ENCODE measurements at places on chromosomes 4 and X. TPM values are rescaled to one million over a fixed set of nuclear protein-coding genes. Genes with fewer than 3 reads are reported as not detected.

The PDCL2 gene
- not detected for total RNA-seq

The DGAT2L6 gene
- not detected for total RNA-seq

The RPL10 gene
- 1,884 TPM for total RNA-seq

The DMRTC1 gene
- total RNA-seq = not detected

DNA sequence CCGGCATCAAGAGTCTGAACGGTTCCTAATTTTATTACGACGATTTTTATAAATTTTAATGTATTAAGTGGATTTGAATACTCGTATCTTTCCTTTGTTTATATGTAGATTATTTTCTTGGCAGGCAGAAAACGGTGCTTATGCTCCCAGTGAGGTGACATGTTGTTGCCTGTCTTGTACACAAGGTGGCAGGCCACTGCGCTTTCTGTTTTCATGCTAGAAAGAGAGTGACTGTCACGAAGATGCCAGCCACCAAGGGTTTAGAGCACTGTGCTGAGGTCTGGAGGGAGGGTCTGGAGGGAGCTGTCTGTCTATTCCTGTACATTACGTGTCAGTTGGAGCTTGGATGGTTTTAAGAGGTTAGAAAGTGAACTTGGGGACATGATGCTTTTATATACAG, 87.7 kb downstream of the SHROOM2 start:
- H3K36me3 ChIP-seq = no peaks in the 10 kb centered on the region
- H3K4me1 ChIP-seq = peaks cover 10% of the 10 kb centered on the region
- no peak overlapping the region for H3K27ac ChIP-seq
- peaks cover 17% of the 10 kb centered on the region for H3K27me3 ChIP-seq

DNA sequence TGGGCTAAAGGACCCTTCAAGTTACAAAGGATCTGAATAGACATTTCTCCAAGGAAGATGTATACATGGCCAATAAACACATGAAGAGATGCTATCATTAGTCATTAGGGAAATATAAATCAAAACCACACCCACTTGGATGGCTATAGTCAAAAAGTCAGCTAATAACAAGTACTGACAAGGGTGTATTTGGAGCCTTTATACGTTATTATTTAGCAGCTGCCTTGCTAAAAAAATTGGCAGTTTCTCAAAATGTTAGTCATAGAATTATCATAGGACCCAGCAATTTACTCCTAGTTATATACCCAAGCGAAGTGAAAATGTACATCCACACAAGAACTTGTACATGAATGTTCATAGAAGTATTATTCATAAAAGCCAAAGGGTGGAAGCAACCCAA, 112.7 kb upstream of the DUSP21 start:
- no peak overlapping the region for H3K27ac ChIP-seq
- no peaks in the 10 kb centered on the region for H3K36me3 ChIP-seq
- H3K4me1 ChIP-seq = no peaks in the 10 kb centered on the region
- H3K4me3 ChIP-seq = no peak overlapping the region
- H3K27me3 ChIP-seq = no peaks in the 10 kb centered on the region

- no peak overlapping the region for H3K4me3 ChIP-seq
- DNase-seq = no peak
- no peak overlapping the region for H3K27ac ChIP-seq
- no peaks in the 10 kb centered on the region for H3K27me3 ChIP-seq
Measured at GRCh38 chrX:140661643-140662042, 47.9 kb upstream of the LINC00632 start.

DNA sequence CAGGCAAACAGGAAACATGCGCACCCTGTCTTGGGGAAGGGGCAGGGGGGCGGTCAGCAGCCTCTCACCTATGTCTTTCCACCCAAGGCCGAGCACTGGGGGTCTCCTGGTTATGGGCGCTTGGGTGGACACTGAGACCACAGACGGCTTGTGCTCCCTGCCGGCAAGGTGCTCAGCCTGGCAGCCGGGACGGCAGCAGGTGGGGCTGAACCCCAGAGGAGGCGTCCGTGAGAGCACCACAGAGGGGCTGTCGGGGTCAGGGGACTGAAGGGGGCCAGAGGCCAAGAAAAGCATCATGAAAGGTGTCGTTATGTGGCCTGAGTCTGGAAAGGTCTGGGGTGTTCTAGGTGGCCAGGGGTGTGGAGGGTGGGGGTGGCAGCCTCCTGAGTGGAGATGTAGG, 19.6 kb downstream of the DOK7 start:
- H3K4me3 ChIP-seq = no peak overlapping the region
- H3K27ac ChIP-seq = no peak overlapping the region
- peaks cover 14% of the 10 kb centered on the region for H3K27me3 ChIP-seq

DNA sequence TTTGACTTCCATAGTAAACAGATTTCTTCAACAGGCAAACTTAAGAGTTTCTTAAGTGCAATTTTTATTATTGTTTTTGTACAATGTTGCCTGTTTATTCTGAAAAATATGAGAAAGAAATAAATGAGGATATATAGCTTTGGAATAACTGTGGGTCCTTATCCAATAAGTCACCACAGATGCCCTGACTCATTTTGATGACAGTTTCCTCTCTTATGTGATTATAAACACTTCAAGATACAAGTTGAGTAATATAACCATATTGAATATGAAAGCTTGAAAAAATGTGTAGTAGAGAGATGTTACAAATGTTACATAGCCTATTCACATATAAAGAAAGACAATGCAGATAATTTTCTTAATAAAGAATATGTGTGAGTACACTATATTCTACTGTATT, 931.6 kb downstream of the RAPGEF2 start:
- no peak overlapping the region for H3K4me3 ChIP-seq
- H3K27me3 ChIP-seq = no peaks in the 10 kb centered on the region
- DNase-seq = no peak
- H3K27ac ChIP-seq = no peak overlapping the region
- H3K4me1 ChIP-seq = no peaks in the 10 kb centered on the region
- H3K36me3 ChIP-seq = no peaks in the 10 kb centered on the region

DNA sequence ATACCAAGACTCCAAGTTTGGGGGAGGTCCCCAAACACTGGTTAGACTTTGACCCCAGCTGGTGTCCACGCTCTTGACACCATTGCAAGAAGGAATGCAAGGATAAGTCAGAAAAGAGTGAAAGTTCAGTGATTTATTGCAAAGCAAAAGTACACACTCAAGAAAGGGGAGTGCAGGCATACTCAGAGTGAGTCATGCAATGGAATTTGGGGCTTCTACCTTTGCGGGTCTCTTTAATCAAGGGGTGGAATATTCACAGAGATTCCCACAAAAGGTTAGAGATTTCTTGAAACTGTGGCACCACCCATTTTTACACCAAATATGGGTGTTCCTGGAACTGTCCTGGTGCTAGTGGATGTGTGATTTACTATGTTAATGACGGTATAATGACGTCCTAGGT, 5.2 kb upstream of the SMIM10L2A start:
- peaks cover 5% of the 10 kb centered on the region for H3K4me1 ChIP-seq
- H3K36me3 ChIP-seq = no peaks in the 10 kb centered on the region
- H3K27me3 ChIP-seq = peaks cover 13% of the 10 kb centered on the region
- no peak for DNase-seq
- H3K4me3 ChIP-seq = no peak overlapping the region
- no peak overlapping the region for H3K27ac ChIP-seq

DNA sequence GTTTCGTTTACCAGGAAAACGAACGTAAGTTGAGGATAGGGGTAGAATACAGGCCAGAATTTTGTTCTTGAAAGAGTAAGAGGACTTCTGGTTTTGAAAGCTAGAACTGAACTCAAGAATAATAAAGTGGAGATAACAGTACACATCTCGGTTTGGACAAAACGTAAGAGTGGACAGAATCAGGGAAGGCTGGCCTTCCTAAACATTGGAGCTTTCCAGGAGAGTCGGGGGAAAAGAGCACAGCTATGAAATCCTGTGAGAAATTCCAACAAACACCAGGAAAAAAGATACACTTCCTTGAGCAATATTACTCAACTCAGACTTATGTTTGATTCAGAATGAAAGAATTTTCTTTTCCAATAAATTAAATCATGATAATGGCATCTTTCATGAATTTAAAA, 1.2 kb downstream of the CTSO start:
- H3K4me1 ChIP-seq = peaks cover 17% of the 10 kb centered on the region
- DNase-seq = no peak
- H3K27me3 ChIP-seq = peaks cover 6% of the 10 kb centered on the region
- H3K27ac ChIP-seq = no peak overlapping the region
- no peaks in the 10 kb centered on the region for H3K36me3 ChIP-seq

- H3K4me1 ChIP-seq = peaks cover 46% of the 10 kb centered on the region
- peaks cover 7% of the 10 kb centered on the region for H3K36me3 ChIP-seq
- no peaks in the 10 kb centered on the region for H3K27me3 ChIP-seq
- peak within 1 kb of the TSS; percentile 88 for H3K27ac ChIP-seq
- peak within 1 kb of the TSS; percentile 91 for H3K4me3 ChIP-seq
- peak; percentile 50 for DNase-seq
Measured at GRCh38 chrX:130110379-130111219, at the start of gene ELF4. TSS of gene ELF4 (minus strand) at chrX:130110497. CDS start at chrX:130081330, 29,167 bp downstream.

DNA sequence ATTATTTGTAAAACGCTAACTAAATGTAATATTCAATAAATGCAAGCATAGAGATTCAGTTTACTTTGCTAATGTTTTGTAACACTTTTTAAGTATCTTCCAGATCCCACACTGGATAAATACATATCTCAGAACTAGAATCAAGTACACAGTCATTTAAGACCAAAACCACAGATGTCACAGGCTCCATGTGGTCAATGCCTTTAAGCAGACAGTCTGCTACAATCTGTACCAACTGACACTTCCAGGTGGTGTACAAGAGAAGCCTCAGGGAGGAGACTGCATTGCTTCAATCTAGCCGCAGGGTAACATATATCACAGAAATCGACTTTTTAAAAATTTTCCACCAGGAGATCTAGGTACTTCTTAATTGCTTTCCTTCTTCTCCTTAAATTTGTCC, 229.6 kb upstream of the DIAPH2 start:
- H3K27ac ChIP-seq = no peak overlapping the region
- no peaks in the 10 kb centered on the region for H3K27me3 ChIP-seq

GRCh38 chr4:52864793-52865192, 2.7 kb downstream of the RASL11B start:
- H3K27me3 ChIP-seq = peaks cover 26% of the 10 kb centered on the region
- peaks cover 6% of the 10 kb centered on the region for H3K4me1 ChIP-seq
- H3K4me3 ChIP-seq = no peak overlapping the region
- no peak for DNase-seq
- no peaks in the 10 kb centered on the region for H3K36me3 ChIP-seq

- no peaks in the 10 kb centered on the region for H3K36me3 ChIP-seq
- H3K27me3 ChIP-seq = peaks cover 2% of the 10 kb centered on the region
- H3K27ac ChIP-seq = no peak overlapping the region
- no peak for DNase-seq
Measured at GRCh38 chr4:74658116-74658515, 136.2 kb downstream of the BTC start.

DNA sequence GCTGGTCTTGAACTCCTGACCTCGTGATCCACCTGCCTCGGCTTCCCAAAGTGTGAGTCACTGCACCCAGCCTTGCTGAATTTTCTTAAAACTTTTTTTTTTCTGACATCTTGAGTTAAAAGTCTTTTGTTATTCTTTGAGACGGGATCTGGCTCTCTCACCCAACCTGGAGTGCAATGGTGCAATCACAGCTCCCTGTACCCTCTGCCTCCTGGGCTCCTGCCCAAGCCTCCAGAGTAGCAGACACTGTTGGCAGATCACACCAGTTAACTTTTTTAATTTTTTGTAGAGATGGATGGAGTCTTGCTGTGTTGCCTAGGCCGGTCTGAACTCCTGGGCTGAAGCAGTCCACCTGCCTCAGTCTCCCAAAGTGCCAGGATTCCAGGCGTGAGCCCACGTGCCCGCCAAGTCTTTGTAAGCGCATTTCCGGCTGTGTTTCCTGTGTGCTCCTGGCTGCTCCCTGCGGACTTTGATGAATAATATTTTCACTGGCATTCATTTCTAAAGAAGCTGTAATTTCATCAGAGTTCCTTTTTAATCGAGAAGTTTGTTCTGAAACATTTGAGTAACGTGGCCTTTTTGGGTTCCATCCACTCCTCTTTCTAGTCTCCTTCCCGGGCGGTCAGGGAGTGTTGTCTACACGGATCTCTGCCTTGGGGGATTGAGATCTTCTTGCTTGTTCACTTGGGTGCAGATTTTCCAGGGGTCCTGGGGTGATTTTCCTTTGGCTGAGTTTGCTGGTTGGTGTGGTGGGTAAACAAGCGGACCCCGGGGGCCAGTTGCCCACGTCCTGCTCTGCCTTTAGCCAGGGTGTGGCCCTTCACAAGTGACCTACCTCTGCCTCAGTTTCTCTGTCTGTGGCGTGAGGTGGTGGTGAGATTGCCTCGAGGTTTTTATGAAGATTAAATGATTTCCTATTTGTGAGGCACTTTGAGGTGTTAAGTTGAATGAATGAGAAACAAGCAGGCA, 44.4 kb downstream of the PCGF3 start:
- peaks cover 23% of the 10 kb centered on the region for H3K36me3 ChIP-seq
- H3K27me3 ChIP-seq = no peaks in the 10 kb centered on the region
- H3K4me1 ChIP-seq = no peaks in the 10 kb centered on the region
- no peak overlapping the region for H3K4me3 ChIP-seq
- H3K27ac ChIP-seq = peak overlapping the region; percentile 19

GRCh38 chrX:19863212-19863856, 24.1 kb downstream of the SH3KBP1 start:
- H3K4me3 ChIP-seq = no peak overlapping the region
- no peaks in the 10 kb centered on the region for H3K27me3 ChIP-seq
- DNase-seq = no peak
- peaks cover 5% of the 10 kb centered on the region for H3K36me3 ChIP-seq
- no peak overlapping the region for H3K27ac ChIP-seq
- peaks cover 64% of the 10 kb centered on the region for H3K4me1 ChIP-seq

DNA sequence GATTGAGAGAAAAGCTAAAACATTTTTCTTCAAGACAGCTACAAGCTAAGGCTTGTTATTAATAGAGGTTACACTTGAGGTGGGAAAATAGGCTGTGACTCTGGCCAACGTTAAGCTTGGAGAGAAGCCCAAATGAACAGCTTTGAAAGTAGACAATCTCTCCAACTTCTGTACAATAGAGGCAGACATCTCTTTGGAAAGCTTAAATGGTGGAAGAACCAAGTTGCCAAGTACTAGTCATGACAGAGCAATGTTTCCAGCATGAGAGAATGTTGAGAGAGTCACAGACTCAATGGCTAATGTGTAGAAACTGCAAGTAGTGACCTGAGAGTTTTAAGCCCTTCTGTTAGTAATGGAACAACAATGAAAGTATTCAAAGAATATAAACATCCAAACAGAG, 298.1 kb downstream of the INPP4B start:
- no peak overlapping the region for H3K4me3 ChIP-seq
- peaks cover 4% of the 10 kb centered on the region for H3K36me3 ChIP-seq
- peaks cover 40% of the 10 kb centered on the region for H3K4me1 ChIP-seq
- H3K27me3 ChIP-seq = no peaks in the 10 kb centered on the region
- no peak overlapping the region for H3K27ac ChIP-seq

DNA sequence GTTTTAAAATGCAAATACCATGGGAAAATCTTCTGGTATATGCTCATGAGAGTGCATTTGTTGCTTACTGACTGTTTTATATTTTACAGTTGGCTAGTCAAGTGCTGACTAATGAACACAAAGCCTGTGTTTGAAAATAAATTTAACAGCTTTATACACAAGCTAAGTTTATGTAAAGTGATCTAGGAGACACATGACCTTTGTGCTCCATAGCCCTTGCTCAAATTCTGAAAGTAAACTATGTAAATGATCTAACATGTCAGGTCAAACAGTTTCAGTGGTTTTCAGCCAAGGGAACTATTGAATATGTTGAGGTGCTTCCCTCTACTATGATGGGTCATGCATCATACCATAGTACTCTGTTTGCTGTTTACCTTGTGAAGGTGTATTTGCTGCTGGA, 36.7 kb downstream of the DIAPH2 start:
- no peak for DNase-seq
- no peak overlapping the region for H3K4me3 ChIP-seq
- peaks cover 7% of the 10 kb centered on the region for H3K36me3 ChIP-seq
- H3K27ac ChIP-seq = no peak overlapping the region
- H3K27me3 ChIP-seq = no peaks in the 10 kb centered on the region

GRCh38 chrX:135931644-135932487, 38.4 kb downstream of the SAGE1 start:
- peak; percentile 32 for DNase-seq
- H3K27ac ChIP-seq = no peak overlapping the region
- H3K4me1 ChIP-seq = no peaks in the 10 kb centered on the region

Measured in activated CD4-positive, alpha-beta T cell treated with anti-CD3 and anti-CD28 coated beads, Interleukin-2, amount 10 ng/mL, durations not matched to agents 7 days and 5 days (primary cell).